A549 treated with dexamethasone at 1 μM for 4 hours (cell line): ENCODE measurements at places on chromosomes 7 and 10. TPM values are rescaled to one million over a fixed set of nuclear protein-coding genes. Genes with fewer than 3 reads are reported as not detected.

The PURB gene
- total RNA-seq: 11.9 to 16.5 TPM (median 14.5 TPM) in 5 replicates

The PTPN20 gene
- 3.6 to 4.4 TPM (median 3.7 TPM) in 5 replicates for total RNA-seq

The CAMK2B gene
- 0.12 to 0.18 TPM (median 0.15 TPM) in 5 replicates for total RNA-seq

The OSBPL3 gene
- total RNA-seq: 11.5 to 16.3 TPM (median 15.2 TPM) in 5 replicates

The ACHE gene
- 1.6 to 3.3 TPM (median 2.6 TPM) in 5 replicates for total RNA-seq

The TLX1 gene
- total RNA-seq: 0.04 TPM in 1 of 5 replicates, not detected in the others

The DNTT gene
- not detected in 5 replicates for total RNA-seq

The CPED1 gene
- total RNA-seq: not detected in 5 replicates

The LHFPL3 gene
- total RNA-seq: not detected in 5 replicates

The FRMPD2 gene
- total RNA-seq: 0.03 to 0.06 TPM (median 0.06 TPM) in 3 of 5 replicates, not detected in the others

The MMS19 gene
- total RNA-seq: 35.9 to 53.6 TPM (median 52.1 TPM) in 5 replicates

The SORBS1 gene
- total RNA-seq: 0.38 to 0.84 TPM (median 0.66 TPM) in 5 replicates

The ATOH7 gene
- total RNA-seq: 0.09 to 0.33 TPM (median 0.21 TPM) in 5 replicates

The PALD1 gene
- 4.8 to 6.9 TPM (median 6.7 TPM) in 5 replicates for total RNA-seq

The PVRIG gene
- not detected in 5 replicates for total RNA-seq

The CNTNAP2 gene
- 0.02 to 0.07 TPM (median 0.02 TPM) in 4 of 5 replicates, not detected in the other for total RNA-seq

The OR2A7 gene
- not detected in 5 replicates for total RNA-seq

The LARP4B gene
- 33.8 to 45.4 TPM (median 41.3 TPM) in 5 replicates for total RNA-seq

The TDRD1 gene
- not detected in 5 replicates for total RNA-seq

The OPN1SW gene
- not detected in 5 replicates for total RNA-seq

The CALHM1 gene
- not detected in 5 replicates for total RNA-seq

The STOX1 gene
- total RNA-seq: 0.61 to 0.94 TPM (median 0.73 TPM) in 5 replicates

The ITPRID1 gene
- total RNA-seq: not detected in 5 replicates

The ANKIB1 gene
- 15.9 to 29.6 TPM (median 24.0 TPM) in 5 replicates for total RNA-seq

The UTF1 gene
- not detected in 5 replicates for total RNA-seq

The DDC gene
- total RNA-seq: 0.67 to 1.3 TPM (median 0.91 TPM) in 5 replicates

The SEMA3A gene
- total RNA-seq: 4.4 to 6.4 TPM (median 5.2 TPM) in 5 replicates

The LRRC4 gene
- total RNA-seq: not detected in 5 replicates

The SAP25 gene
- total RNA-seq: 0.32 to 0.66 TPM (median 0.38 TPM) in 4 of 5 replicates, not detected in the other

The SMARCD3 gene
- 7.5 to 9.0 TPM (median 8.6 TPM) in 5 replicates for total RNA-seq

The CCDC7 gene
- 0.46 to 0.93 TPM (median 0.71 TPM) in 5 replicates for total RNA-seq

The ANXA8L1 gene
- 97.3 to 134 TPM (median 106 TPM) in 5 replicates for total RNA-seq

The PRRT4 gene
- total RNA-seq: 0.15 to 0.58 TPM (median 0.26 TPM) in 5 replicates

The SPDYE11 gene
- not detected in 5 replicates for total RNA-seq

The CYP26A1 gene
- total RNA-seq: 2.5 to 3.2 TPM (median 2.6 TPM) in 5 replicates

The TAS2R3 gene
- 0.10 TPM in 1 of 5 replicates, not detected in the others for total RNA-seq

The NPC1L1 gene
- 0.06 to 0.12 TPM (median 0.09 TPM) in 5 replicates for total RNA-seq

The COL17A1 gene
- total RNA-seq: 1.6 to 2.2 TPM (median 1.7 TPM) in 5 replicates

The ACBD7 gene
- 1.2 to 1.5 TPM (median 1.4 TPM) in 5 replicates for total RNA-seq

The ZNF239 gene
- total RNA-seq: 2.0 to 2.4 TPM (median 2.1 TPM) in 5 replicates

The PLXNA4 gene
- total RNA-seq: 0.37 to 0.53 TPM (median 0.50 TPM) in 5 replicates

The CYP26C1 gene
- total RNA-seq: 0.02 TPM in 1 of 5 replicates, not detected in the others

The NEBL gene
- 7.4 to 14.0 TPM (median 12.9 TPM) in 5 replicates for total RNA-seq

The OGDHL gene
- 0.41 to 0.60 TPM (median 0.50 TPM) in 5 replicates for total RNA-seq

The CCDC186 gene
- total RNA-seq: 4.0 to 7.3 TPM (median 5.9 TPM) in 5 replicates

The IFIT1B gene
- total RNA-seq: not detected in 5 replicates

The FGL2 gene
- total RNA-seq: not detected in 5 replicates

The DLX5 gene
- 0.08 TPM in 2 of 5 replicates, not detected in the others for total RNA-seq

The ATG9B gene
- 0.39 to 0.69 TPM (median 0.61 TPM) in 5 replicates for total RNA-seq

The SPDYE9 gene
- total RNA-seq: not detected in 5 replicates

The WNT16 gene
- total RNA-seq: 1.6 to 2.6 TPM (median 2.0 TPM) in 5 replicates
